ENCODE measurements at places on chromosomes 12 and 14.

- DNase-seq, result peak; percentile 51
These were observed 179.0 kb downstream of the LRFN5 start for GRCh38 chr14:41785696-41786095.

DNA sequence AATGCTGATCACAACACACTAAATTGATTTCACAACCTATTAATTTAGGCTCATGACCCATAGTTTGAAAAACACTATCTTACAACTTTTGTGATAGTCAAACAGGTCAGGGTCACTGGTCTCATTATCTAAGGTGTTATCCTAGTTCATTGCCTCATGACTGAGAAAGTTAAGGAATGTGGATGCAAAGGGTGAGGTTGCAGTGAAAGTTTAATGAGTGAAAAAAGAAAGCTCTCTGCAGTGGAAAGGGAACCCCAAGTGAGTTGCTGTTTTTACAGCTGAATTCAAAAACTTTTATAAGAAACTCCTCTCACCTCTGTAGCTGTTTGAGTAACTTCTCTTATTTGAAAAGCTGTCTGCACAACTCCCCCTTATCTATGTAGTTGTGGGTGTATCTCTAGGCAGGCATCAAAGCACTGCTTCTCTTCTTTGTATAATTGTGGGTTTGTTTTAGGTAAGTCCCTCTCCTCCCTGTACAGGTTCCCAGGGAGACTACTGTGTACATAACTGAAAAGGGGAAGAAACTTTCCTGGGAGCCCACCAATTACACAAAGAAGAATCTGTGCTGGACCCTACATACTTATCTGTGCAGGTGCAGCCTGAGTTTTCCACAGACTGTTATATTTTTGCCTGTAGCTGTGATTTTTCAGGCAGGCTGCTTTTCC is 18.9 kb downstream of the DNAL1 start:
- no peak for DNase-seq

DNA sequence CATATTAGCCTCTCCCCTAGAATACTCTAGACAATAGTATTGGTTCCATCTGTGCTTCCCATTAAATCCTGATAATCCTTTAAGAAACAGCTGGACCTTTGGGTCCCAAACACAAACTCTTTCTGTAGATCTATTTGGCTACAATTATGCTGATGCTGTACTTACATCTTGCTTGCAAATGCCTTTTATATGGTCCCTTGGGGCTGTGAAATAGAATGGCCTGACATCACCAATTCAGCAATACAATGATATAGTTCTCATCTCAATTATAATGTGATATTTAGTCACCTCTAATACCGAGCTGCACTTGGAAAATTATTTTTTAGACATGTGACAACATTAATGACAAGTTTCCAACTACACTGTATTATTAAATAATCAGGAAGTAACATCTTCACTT is 261.5 kb downstream of the SOX5 start:
- no peak for DNase-seq

DNA sequence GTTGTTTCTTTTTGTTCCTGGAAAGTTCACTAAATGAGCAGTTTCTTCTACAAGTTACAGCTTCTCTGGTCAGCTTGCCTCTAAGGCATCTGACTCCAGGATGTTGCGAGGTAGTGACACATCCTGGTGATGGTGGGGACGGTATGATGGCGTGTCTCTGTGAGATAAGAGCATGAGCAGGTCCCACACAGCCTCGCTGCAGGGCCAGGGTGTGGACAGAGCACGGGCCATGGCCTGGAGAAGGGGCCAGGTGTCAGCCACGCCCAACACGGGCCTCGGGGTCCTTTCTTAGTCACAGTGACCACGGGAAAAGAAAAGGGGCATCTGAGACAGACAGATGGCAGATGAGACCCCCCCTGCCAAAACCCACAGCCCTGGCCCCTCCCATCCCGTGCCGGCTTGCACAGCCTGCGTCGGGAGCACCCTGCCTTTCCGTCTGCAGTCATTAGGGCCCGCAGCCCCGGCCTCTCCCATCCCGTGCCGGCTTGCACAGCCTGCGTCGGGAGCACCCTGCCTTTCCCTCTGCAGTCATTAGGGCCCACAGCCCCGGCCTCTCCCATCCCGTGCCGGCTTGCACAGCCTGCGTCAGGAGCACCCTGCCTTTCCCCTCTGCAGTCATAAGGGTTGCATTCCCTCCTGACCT is 79.3 kb upstream of the DYNC1H1 start:
- DNase-seq, result no peak

GRCh38 chr14:38098074-38098836 is 109.4 kb upstream of the SSTR1 start:
- no peak for DNase-seq

- no peak for DNase-seq
These were observed 465.6 kb downstream of the ZFP36L1 start for GRCh38 chr14:68327231-68327630.

DNA sequence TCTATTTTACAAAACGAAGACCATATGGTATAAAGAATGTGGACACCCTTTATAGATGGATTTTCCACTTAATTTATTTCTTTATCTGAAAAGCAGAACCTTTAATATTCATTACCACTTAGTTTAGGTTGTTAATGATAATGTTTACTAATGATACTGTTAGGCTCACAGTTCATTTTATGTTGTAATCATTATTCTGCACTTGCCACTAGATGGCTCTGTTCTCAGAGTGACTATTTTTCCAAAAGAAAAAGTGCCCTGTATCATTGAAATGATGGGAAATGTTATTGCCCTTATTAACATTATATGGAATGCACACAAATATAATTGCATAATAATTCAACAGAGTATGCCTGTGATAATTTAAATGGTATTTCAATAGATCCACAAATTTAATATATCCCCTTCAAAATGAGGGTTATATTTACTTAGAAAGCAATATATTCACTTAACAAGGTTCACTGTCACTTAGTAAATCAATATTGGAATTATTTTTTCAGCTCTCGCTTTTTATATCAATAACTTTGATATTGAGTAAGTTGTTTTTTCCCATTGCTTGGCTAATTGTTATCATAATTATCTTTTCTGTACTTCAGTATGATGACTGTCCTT is 95.7 kb downstream of the PDE3A start:
- peak; percentile 16 for DNase-seq

- no peak for DNase-seq
These were observed 83.8 kb upstream of the DNM1L start for GRCh38 chr12:32595251-32595650.

DNA sequence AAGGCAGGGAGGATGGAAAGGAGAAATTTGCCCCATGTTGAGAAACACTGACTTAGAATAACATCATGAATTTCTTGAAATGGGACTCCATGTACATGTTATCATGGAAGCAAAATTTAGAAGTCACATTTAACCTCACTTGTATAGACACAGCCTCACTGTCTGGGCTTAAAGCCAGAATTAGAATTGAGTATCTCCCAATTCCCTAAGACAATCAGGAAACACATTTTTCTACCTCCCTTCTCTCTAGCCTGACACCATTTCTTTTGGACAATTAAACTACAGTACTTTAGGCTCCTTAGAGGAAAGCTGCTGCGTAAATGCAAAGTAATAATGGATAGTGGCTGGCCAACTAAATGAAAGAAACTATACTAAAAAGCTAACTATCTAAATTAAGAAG is 795.5 kb downstream of the C12orf50 start:
- DNase-seq, result no peak

DNA sequence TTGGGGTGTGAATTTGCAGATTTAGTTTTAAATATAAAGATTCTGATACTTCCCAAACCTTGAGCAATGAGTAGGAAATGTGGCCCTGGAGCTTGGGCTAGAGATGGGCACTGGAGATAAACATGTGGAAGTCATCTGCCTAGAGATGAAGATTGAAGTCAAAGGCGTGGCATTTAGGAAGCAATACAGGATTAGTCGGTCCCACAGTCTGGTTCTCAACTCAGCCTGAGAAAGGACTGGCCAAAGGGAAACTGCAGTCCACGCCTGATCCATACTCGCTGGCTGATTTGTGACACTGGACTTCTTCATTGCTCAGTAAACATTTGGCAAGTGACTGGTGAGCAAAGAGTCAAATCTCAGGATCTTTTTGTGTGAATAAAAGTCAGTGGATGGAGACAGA is 268.2 kb upstream of the ATP2B1 start:
- DNase-seq, result no peak

GRCh38 chr14:95519699-95520098 is 3.2 kb upstream of the SYNE3 start:
- DNase-seq, result no peak

DNA sequence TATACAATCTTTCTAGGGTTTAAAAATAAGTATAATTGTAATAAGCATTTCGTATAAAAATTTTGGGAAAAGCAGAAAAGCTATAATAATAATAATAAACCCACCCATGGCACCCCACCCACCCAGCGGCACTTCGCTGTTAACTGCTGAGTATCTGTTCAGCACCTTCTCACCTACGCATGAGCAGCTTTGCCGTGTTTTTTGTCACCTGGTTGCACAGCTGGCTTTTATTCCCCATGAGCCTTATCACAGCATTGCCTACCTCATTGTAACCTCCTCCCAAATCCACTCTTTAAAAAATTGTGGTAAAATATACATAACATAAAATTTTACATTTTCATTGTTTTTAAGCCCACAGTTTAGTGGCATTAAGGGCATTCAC is 34.7 kb downstream of the CYP46A1 start:
- DNase-seq, result no peak

GRCh38 chr14:99604766-99605298 is 825 bp upstream of the CCDC85C start:
- peak; percentile 42 for DNase-seq

GRCh38 chr14:99401211-99401610 is 79.4 kb downstream of the SETD3 start:
- no peak for DNase-seq

GRCh38 chr14:90757452-90757851 is 58.8 kb downstream of the TTC7B start:
- DNase-seq, result no peak

GRCh38 chr12:101414533-101415119 is 7.1 kb upstream of the ARL1 start:
- DNase-seq, result peak; percentile 29

DNA sequence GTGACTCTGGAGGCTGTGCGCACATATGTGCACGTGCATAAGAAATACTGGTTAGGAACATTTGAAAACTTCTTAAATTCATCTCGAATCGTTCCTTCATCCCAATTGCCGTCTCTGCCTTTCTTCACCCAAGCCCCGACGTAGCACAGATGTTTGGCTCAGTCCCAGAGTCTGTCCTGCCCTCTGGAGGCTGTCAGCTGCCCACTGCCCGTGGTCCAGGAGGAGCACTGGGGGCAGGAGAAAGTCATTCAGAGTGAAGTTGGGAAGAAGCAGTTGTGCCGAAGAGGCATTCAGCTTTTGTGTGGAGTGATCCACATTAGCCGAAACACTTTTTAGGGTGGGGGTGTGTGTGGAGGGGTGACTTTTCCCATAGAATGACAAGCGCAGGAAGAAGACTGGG is 124.9 kb downstream of the TSPAN9 start:
- no peak for DNase-seq

DNA sequence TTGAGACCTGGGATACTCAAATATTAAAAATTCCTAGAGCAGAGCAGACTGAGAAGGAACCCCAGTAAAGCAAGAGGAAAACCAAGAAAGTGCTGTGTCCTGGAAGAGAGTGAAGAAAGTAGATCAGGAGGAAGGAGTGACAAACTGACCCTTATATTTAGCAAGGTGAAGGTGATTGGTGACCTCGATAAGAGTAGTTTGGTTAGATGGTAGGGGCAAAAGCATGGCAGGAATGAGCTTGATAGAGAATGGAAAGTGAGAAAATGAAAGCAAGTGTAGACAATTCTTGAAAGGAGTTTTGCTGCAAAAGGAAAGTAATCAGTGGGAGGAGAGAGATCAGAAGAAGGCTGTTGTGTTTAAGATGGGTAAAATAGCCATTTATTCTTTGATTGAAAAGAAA is 51.1 kb downstream of the RASSF8 start:
- no peak for DNase-seq

Data from NCI-H1105 (cell line).